ENCODE measurements at places on chromosomes 12 and 14.

DNA sequence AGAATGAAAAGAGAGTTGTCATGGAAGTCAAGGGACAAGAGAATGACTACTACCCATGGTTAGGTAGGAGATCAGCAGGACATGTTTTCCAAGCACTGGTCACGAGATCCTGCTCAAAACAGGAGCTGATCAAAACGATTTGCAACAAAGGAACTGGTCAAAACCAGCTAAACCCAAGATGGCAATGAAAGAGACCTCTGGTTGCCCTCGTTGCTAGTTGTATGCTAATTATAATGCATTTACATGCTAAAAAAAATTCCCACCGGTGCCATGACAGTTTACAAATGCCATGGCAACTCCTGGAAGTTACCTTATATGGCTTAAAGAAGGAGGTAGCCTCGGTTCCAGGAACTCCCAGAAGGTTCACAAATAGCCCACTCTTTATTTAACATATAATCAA is 95.0 kb upstream of the OTX2 start:
- no peak for DNase-seq

GRCh38 chr14:91281346-91281745 is 36.8 kb upstream of the GPR68 start:
- no peak for DNase-seq

GRCh38 chr12:55676707-55677106 is 31.0 kb downstream of the ITGA7 start:
- DNase-seq: no peak

- DNase-seq: no peak
Measured at GRCh38 chr12:112979041-112979680, 842 bp downstream of the OAS2 start.

DNA sequence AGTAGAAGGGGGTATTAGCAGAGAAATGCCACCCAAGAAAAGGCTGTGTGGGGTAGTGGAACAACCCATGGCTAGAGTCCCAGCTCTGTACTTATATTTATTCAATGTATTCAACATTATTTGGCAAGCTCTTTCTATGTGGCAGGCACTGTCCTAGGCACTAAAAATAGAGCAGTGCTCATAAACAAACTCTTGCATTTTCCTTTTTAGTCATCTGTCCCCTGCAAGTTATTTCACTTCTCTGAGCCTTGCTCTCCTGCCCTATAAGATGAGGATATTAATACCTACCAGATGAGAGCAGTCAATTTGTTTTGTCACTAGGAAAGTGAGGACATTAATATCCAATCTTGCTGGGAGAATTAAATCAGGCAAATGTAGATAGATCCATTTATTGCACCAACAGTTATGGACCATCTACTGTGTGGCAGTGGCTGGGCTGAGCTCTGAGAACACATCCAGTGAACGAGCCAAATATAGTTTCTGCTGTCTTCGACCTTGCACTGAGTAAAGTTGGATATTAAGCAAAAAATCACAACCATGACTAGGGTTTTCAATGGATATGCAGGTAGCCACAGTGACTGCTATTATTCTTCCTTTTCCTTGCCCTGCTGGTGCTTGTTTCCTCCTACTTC is 314.3 kb upstream of the TBX3 start:
- no peak for DNase-seq

GRCh38 chr12:130925666-130926015 is 28.1 kb upstream of the ADGRD1 start:
- no peak for DNase-seq

DNA sequence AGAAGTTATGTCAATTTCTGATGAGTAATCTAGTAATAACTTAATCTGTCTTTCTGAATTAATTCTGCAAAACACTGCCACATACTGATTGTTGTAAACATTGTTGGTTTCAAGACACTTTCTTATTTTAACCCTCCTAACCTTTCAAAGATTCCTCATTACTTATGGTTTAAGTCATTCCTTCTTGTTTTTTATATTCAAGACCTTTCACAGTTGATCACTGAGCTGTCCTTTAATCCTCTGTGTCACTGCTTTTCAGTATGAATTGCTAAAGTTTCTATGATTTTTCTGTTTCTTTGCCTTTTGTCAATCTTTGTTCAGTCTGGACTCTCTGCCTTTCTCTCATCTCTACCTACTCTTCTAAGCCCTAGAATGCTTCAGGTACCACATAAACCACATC is 164.7 kb downstream of the RAD51B start:
- DNase-seq: no peak

DNA sequence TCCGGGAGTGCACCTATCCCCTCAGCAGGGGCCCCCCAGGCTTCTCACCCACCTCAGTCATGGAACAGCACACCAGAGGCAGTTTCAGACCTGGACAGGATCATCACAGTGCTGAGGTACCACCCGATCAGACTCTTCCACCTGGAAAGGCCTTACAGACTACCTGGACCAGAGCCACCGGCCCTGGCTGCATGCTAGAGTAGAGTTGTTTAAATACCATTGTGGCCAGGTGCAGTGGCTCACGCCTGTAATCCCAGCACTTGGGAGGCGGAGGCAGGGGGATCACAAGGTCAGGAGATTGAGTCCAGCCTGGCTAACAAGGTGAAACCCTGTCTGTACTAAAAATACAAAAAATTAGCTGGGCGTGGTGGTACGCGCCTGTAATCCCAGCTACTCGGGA is 61.5 kb downstream of the TSPAN11 start:
- no peak for DNase-seq

DNA sequence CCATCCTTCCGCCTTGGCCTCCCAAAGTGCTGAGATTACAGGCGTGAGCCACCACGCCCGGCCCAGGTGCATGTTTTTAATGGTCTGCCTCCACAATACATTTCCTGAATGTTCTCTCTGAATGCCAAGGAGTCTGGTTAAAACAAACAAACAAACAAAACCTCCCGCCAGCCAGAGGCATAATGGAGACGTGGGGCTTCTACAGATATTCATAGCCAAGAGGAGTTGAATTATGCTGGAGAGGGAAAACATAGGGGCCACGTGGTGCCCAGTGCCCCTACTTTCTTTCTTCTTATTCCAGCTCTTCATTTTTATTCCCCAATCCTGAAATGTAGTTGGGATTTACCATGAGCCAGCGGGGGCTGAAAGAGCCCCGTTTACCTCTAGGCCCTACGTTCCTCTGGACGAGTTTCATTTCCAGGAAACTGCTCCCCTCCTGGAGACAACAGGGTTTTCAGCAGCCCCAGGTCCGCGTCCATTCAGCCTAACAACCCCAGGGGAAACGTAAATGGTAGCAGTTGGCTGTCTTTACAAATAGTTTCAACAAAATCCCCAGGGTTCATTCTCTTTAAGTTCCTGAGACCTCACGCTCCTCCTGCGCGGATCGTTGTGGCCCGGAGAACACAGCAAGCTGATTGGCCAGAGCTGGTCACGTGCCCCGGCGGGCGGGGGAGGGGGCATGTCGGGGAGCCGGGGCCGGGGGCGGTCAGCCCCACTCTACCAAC is 108.5 kb upstream of the ESRRB start:
- peak; percentile 63 for DNase-seq

- no peak for DNase-seq
Measured at GRCh38 chr14:95221531-95221930, 64.2 kb upstream of the DICER1 start.

DNA sequence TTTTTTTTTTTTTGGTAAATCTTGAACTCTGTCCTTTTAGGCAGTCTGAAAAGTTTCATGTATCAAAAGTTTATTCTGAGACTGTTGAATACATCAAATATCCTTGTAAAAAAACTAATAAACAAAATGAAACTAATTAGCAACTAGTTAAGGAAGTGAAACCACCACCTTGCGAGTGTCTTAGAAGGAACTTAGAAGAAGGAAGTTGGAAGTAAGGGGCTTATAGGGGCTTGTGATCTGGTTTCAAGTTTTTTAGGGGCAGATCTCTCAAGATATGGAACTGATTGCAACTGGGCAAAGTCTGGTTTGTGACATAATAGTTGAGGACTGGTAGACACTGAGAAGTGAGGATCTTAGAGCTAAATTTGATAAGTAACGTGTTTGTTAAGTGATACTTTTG is 748.8 kb downstream of the C12orf50 start:
- no peak for DNase-seq

GRCh38 chr12:52767427-52767826 is 9.7 kb downstream of the KRT76 start:
- DNase-seq: no peak

GRCh38 chr12:49942921-49943624 is 7.5 kb upstream of the AQP2 start:
- DNase-seq: no peak
